ENCODE measurements at places on chromosomes 13 and 19.

GRCh38 chr19:48745208-48745995 is 1.3 kb downstream of the IZUMO1 start:
- DNase-seq: peak; percentile 61

- DNase-seq: no peak
These were observed 20.1 kb downstream of the RYR1 start for GRCh38 chr19:38453596-38453995.

DNA sequence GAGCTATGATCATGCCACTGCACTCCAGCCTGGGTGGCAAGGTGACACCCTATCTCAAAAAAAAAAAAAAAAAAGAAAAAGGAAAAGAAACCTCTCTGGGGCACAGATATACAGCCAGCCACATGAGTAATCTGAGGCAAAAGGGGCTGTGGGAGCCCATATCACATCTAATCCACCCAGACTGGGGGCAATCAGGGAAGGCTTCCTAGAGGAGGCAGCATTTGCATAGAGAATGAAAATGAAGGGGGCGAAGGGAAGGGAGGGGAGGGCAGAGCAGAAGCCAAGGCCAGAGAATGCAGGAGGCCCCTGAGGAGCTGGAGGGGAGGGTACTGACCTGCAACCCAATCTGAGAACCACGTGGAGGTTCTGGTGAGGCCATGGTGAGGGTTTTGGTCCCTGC is 13.2 kb downstream of the STXBP2 start:
- no peak for DNase-seq

- no peak for DNase-seq
These were observed 477.3 kb downstream of the LIG4 start for GRCh38 chr13:107738004-107738403.

DNA sequence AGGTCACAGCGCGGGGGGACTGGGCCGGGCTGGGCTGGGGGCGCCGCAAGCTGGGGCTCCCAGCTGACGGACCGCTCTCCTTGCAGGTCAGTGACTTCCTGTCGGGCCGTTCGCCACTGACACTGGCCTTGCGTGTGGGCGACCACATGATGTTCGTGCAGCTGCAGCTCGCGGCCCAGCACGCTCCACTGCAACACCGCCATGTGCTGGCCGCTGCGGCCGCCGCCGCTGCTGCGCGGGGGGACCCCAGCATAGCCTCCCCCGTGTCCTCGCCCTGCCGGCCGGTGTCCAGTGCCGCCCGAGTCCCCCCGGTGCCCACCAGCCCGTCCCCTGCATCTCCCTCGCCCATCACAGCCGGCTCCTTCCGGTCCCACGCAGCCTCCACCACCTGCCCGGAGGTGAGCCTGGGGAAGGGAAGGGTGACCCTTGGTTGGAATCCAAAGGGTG is 5.7 kb downstream of the MIDN start:
- no peak for DNase-seq

- DNase-seq: no peak
These were observed 577.9 kb downstream of the LMO7 start for GRCh38 chr13:76214001-76214400.

Data from activated CD4-positive, alpha-beta memory T cell treated with anti-CD3 and anti-CD28 coated beads, Interleukin-2, amount 10 ng/mL, durations not matched to agents 7 days and 5 days (primary cell).